ENCODE measurements at places on chromosomes 7 and 10.
A peak's percentile ranks its signal among the peaks of the same experiment; 100 is the strongest.

GRCh38 chr7:94395141-94396036 is 694 bp downstream of the COL1A2 start:
- peak; percentile 7 for DNase-seq

GRCh38 chr7:96238976-96239766 is 82.7 kb downstream of the SLC25A13 start:
- DNase-seq = no peak

DNA sequence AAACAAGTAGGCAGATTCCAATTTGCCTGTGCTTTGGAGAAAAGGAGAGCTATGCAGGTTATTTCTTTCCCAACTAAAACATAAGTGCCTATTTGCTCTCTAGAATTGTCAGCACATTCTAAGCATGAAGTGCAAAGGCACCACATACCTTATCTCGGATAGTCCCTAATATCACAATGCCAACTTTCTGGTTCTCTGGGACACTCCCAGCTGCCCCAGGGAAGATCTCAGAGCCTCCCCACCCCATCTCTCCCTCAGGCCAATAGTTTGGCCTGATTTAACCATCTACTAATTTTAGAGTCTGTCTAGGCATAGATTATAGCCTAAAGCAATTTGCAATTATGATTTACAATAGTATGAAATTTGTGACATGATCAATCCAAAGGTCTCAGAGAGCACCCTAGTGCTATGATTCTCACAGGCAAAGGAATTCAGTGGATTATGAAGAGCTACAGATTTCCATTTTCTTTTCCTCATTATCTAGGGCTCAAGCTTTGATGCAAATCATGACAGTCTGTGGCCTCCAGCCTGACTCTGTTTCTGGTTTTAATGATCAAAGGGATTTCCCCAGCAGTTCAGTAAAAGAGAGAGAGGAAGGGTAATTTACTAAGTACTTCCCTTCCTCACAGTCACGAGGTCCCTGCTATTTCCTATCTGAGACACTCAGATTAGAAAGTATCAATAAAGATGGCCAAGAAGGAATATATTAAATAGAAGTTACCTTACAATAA is 29.0 kb upstream of the IL6 start:
- no peak for DNase-seq

GRCh38 chr7:156496363-156496769 is 144.2 kb upstream of the RNF32 start:
- no peak for DNase-seq

- no peak for DNase-seq
Observed at GRCh38 chr7:44222776-44223261, 22.0 kb downstream of the YKT6 start.

GRCh38 chr7:156156734-156157408 is 344.6 kb upstream of the SHH start:
- DNase-seq = no peak

DNA sequence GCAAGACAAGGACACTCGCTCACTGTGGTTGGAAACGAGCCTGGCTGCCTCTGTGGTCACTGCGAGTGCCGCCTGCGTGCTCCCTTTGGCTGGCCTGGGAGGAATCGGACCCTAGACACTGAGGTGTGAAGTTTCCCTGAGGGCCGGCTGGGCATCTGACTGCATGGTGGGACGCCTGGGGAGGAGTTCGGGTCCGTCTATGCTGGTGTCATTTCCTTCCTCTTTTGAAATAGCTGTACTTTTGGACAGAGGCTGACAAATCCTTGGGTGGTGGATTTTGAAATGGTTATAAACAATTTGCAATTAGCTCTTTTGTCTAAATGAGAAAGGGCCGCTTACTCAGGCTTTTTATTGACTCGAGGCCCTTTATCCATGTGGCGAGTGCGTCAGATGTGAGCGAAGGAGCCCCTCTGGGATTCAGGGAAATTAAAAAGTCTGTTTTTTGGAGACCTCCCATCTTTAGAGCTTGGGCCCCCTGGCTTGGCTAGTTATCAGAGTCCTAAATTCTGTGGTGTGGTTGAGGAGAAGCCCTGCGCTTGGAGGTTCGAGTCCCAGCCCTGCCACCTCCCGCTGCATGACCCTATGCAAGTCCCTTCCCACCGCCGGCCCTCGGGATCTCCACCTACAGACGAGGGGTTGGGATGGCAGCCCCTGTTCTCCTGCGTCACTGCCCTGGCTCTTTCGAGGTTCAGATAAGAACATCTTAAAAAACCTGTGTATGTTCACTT is 147.1 kb downstream of the RGS10 start:
- no peak for DNase-seq

DNA sequence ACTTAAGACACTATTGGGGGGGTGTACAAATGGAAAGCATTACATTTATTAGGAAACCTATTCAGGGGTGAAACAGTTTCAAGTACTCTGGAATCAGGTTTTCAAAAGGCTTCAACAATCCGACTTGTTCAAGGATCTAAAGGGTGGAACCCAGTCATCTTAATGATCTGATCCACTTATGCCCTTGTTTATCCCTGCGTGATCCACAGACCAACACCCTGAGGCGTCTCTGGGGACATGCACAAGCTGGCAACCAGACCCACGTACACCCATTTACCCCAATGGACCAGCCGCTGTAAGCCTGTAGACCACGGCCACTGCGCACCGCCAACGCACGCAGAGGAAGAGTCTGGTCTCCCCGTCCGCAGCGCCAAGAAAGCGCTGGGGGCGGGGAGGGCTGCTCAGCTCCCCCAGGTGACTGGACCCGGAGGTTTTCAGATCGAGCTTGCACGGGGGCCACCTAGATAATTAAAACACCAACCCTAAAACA is 13.4 kb downstream of the HNRNPF start:
- DNase-seq = peak; percentile 52

DNA sequence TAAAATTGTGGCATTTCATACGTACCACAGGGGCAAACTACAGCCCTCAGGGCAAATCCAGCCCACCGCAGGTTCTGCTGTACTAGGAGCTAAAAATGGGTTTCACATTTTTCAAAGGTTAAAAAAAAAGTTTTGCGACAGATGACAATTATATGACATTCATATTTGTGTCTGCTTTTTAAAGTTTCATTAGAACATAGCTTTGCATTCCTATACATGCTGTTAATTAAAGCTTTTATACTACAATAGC is 758 bp upstream of the PNPLA8 start:
- DNase-seq = no peak

GRCh38 chr10:73871295-73872189 is 2.8 kb downstream of the CAMK2G start:
- DNase-seq = no peak

DNA sequence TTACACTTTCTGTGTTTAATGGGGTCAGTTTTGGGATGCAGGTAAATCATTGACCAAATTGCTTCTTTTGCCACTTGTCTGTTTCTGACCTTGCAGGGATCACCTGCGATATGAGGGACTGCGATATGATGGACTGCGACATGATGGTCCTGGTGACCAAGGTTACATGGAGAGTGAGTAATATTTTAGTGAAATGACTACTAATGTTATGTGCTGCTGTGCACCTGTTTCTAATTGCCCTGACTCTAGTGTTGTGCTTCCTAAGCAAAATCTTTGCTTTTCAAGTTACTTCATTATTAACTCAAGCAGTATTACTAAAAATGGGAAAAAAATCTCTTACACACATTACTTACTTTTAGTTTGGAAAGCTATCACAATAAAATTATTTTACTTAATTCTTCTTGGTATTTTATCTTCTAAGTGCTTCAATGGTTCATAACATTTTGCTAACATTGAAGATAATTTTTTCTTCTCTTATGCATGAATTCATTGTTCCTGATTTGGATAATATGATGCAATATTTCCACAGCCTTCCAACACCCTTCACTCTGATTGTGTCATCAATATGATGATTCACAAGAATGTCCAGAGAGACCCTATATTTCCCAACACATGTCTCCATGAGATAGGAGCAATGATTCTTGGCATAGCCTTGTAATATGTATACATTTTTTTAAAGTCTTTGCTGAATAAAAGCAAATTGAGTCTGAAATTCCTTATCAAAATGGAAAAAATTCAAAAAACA is 306.2 kb upstream of the AKR1E2 start:
- DNase-seq = no peak

DNA sequence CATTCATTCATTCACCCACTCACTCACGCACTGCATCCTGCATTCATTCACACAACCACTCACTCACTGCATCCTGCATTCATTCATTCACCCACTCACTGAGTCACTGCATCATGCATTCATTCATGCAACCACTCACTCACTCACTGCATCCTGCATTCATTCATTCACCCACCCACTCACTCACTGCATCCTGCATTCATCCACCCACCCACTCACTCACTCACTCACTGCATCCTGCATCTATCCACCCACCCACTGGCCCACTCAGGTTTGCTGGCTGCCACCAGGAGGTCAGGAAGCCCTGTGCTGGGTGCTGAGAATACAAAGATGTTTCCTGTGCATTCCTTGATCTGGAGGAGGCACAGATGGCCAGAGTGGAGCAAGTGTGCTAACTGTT is 2.3 kb upstream of the SNX8 start:
- DNase-seq = no peak

DNA sequence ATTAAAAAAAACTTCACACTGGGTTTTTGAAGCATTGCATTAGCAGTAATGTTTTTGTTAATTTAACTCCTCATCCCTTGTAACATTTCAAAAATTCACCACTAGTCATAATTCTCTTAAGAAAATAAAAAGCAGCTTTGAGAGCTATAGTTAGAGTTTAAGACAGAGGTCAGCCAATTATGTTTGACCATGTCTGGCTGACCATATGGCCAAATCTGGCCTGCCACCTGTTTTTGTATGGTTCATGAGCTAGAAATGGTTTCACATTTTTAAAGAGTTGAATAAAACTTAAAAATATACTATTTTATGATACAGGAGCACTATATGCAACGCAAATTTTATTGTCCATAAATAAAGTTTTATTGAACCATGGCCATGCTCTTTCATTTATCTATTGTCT is 73.0 kb upstream of the LRRTM3 start:
- no peak for DNase-seq

GRCh38 chr7:47066976-47067614 is 514.8 kb downstream of the TNS3 start:
- DNase-seq = no peak

- no peak for DNase-seq
Observed at GRCh38 chr7:146659732-146660131, 543.1 kb downstream of the CNTNAP2 start.

DNA sequence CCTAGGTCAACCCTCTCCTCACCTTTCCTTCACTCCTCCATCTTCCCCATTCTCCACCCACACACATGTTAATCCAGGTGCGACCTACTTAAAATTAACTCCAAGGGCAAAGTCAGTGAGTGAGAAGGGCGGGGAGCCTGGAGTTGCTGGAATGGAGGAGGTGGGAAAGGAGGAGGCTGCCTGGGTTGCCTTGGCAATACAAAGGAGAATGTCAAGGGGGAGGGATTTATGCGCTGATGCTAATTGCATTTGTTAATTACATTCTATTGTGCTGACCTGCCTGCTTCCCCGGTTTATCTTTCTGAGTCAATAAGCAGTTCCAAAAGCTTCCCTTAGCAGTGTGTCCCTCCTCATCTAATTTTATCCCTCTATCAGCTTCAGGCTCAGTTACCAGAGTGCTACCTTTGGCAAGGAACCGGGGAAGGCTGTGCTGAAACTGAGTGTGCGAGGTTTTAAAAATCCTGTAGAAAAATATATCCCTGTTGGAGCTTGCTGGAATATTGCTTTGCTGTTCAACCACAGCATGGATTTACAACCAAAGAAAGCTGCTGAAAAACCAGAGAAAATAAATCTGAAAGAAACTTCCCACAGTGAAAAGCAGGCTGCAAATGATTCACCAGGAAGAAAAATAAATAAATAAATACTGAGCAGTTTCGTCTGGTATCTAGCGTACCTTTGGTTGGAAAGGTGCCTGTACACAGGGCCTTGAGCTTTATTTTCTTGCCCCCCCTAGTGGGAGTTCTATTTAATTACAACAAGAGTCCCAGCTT is 113.2 kb upstream of the DGKB start:
- DNase-seq = no peak

DNA sequence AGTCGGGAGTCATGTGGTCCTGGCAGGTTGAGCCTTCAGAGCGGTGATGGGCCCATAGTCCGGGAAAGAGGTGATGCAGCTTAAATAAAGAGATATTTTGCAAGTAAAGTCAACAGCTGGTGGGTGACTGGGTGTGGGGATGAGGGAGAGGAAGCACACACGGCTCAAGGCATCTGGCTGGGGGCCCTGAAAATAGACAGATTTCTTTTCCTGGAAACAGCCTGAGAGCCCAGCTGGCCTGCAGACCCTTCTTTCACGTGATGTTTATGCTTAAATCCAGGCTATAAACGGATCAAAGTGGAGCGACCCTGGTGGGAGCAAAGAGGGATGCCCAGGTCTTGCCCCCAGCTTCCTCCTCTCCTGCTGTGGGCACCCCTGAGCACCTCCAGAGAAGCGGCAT is 149.1 kb downstream of the TEX36 start:
- DNase-seq = no peak

GRCh38 chr7:794671-795329 is 37.5 kb upstream of the SUN1 start:
- DNase-seq = no peak

DNA sequence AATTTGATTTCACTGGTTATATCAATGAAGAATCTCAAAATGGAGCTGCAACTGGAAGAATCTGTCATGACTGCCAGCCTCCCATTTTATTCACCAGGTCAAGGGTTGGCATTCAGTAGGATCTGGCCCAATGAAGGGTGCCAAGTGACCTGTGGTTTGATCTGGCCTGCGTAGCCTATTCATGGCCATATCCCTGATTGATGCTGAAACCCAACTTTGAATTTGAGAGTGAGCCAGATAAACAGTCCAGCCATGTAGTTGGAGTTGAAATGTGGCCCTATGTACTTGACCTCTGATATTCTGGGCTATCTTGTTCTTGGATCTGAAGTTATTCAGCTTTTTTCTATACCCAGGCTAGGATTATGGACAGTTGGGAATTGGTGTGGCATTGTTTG is 1.5 kb downstream of the MKLN1 start:
- DNase-seq = no peak

DNA sequence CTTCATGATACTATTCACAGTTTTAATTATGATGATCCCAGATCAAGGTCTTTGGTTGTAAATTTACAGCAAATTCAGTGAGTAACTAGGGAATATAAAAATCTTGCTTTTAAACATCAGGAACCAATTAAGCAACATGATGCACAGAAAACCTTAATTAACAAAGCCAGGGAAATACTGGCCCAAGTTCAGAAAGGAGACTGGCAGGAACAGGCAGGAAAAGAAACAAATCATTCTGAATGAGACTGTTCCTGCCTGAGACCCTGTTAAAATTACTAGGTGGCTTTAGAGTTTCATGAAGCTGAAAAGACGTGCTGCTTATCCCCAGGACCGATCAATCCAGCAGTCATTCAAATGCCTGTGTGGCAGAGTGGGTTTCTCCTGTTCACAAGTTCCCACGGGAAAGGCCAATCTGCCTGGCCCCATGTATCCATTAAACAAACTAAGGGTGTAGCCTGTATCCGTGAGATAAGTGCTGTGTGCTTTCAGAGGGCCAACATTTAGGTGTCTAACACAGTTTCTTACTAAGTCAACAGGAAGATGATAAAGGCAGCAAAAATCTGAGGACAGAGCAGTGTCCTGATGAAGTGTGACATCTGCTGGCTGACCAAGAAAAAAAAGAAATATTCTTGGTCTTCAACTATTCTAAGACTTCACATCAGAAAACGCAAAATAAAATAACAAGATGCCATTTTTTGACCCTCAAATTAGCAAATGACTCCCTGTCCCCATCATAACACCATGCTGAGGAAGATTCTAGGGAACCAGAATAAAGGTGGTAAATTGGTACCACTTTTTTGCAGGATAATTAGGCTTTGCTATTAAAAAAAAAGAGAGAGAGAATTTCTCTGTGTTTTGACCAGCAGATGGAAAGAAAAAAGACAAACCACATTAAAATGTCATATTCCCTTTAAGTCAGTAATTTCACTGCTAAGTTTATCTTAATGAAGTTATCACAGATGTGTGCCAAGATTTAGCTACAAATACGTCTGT is 34.2 kb downstream of the PUS7 start:
- no peak for DNase-seq

All from activated naive CD8-positive, alpha-beta T cell treated with anti-CD3 and anti-CD28 coated beads, Interleukin-2, amount 50 U/mL, for 24 hours (primary cell).